ENCODE measurements at places on chromosomes 7 and 10. TPM values are rescaled to one million over a fixed set of nuclear protein-coding genes. Genes with fewer than 3 reads are reported as not detected.

DNA sequence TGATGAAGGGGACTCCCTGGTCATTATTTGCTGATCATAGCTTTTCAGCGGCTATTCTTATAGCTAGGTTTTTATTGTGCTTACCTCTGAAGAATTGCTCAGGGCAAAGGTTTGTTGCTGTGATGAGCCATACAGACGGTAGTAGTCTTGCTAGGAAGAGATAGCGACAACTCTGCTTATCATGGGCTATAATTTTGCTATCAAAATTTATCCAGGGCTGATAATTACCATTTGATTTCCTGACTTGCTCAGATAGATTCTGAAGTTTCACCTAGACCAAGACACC lies 103.9 kb downstream of the CFAP58 start:
- no peak for DNase-seq

GRCh38 chr10:108104551-108105156 lies 940.1 kb upstream of the SORCS1 start:
- no peak for DNase-seq

GRCh38 chr7:125645770-125646169 lies 716.1 kb upstream of the POT1 start:
- no peak for DNase-seq

DNA sequence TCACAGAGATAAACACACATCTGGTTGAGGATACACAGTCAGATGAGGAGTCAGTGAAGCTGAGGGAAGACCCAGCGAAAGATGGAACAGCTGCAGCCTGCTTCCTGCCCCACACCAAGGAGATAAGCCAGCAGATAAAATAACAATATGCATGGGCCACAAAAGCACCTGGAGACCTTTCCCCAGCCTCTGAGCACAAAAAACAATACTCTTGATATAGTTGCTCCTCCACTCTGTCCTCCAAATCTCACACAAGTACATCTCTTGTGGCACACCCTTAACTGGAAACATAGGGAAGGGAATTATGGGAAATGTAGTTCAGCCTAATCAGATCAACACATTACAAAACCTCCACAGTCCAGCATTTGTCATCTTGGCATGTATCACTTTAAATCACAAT lies 9.7 kb upstream of the FHIP2A start:
- DNase-seq = no peak

- no peak for DNase-seq
Observed at GRCh38 chr10:89119651-89120050, 87.5 kb downstream of the CH25H start.

GRCh38 chr7:46603780-46604179 lies 682.7 kb upstream of the IGFBP3 start:
- DNase-seq = no peak

DNA sequence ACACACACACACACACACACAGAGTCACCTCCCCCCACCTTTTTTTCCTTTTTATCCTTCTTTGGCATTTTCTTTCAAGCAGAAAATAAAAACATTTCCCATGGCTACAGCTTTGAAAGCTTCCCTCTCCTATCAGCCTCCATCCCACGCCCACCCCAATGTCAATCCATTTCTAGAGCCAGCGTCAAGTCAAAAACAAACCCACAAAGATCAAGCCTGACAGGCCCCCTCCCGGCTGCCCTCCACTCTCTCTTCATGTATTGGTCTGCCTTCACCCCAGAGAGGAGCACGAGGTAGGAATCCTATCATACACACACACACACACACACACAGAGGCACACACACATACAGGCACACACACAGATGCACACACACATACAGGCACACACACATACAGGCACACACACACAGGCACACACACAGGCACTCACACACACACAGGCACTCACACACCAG lies 8.0 kb upstream of the TNRC18 start:
- DNase-seq = no peak

- no peak for DNase-seq
Observed at GRCh38 chr10:20768843-20769242, 128.3 kb downstream of the NEBL start.

DNA sequence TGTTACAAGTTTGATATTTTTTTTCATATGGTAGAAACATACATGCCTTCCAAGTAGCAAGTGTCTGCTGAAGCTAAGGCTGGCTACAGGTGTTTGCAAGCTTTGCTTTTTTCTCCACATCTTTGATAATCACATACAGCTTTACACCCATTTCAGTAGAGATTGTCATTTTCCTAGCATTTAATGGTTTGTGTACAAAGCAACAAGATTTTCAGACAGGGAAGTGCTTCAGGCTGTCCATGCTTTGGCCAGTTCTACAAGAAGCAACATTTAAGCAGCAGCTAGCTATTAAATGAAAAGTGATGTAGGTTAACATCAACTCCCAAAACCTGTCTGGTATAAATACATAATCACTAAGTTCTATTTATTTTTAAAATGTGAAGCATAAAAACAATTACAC lies 2.3 kb downstream of the HDAC9 start:
- DNase-seq = no peak

The CCDC71L gene
- polyA plus RNA-seq = 6.7 TPM

The SHH gene
- polyA plus RNA-seq = not detected
